Chondrocyte (in vitro differentiated cells): ENCODE measurements at places on chromosomes 5 and 9. TPM values are rescaled to one million over a fixed set of nuclear protein-coding genes. Genes with fewer than 3 reads are reported as not detected.

Gene ZDHHC11
- total RNA-seq = 1.9 to 4.7 TPM (median 2.3 TPM) in 3 replicates

GRCh38 chr5:124200381-124200780 is 546.1 kb downstream of the ZNF608 start:
- H3K36me3 ChIP-seq = peaks cover 2% of the 10 kb centered on the region
- H3K27me3 ChIP-seq = no peaks in the 10 kb centered on the region
- H3K27ac ChIP-seq = no peak overlapping the region
- no peak for DNase-seq
- H3K4me3 ChIP-seq = no peak overlapping the region

GRCh38 chr9:100573655-100574260 is 4.1 kb upstream of the CAVIN4 start:
- no peak overlapping the region for H3K4me3 ChIP-seq
- peaks cover 19% of the 10 kb centered on the region for H3K4me1 ChIP-seq
- H3K27me3 ChIP-seq = no peaks in the 10 kb centered on the region
- H3K36me3 ChIP-seq = peaks cover 2% of the 10 kb centered on the region

DNA sequence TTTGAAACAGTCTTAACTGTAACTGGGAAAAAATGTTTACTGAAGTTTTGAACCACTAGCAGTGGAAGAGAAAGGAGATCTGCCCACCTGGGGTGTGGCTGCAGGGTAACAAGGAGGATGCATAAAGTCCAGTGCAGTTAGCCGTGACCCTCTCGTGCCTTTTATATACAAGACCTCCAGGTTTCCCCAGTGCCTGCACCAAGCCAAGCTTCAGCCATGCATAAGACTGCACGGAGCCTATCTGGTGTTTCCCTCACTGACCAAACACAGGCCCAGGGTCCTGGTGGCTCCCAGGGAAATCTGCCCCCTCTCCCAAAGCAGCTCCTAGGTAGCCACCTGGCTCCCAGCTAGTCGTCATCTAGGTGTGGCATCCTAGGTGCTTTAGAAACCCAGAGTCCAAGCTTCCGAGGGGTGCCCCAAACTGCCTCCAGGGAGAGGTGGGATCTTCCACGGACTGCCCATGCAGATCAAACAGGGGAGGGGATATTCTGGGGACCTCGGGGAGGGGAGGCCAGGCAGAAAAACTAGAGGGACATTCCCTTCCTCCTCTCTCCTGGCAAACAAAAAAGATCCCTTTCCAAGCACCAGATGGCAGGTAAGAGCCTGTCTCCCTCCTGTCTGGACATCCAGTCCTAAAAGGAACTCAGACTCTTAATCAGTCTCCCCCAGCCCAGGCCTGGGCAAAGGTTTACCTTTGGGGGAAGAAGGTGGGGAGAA is 2.7 kb downstream of the SHB start:
- DNase-seq = no peak
- H3K36me3 ChIP-seq = no peaks in the 10 kb centered on the region
- no peaks in the 10 kb centered on the region for H3K27me3 ChIP-seq
- peak overlapping the region; percentile 46 for H3K27ac ChIP-seq
